ENCODE measurements at places on chromosomes 1 and 21. TPM values are rescaled to one million over a fixed set of nuclear protein-coding genes. Genes with fewer than 3 reads are reported as not detected.

DNA sequence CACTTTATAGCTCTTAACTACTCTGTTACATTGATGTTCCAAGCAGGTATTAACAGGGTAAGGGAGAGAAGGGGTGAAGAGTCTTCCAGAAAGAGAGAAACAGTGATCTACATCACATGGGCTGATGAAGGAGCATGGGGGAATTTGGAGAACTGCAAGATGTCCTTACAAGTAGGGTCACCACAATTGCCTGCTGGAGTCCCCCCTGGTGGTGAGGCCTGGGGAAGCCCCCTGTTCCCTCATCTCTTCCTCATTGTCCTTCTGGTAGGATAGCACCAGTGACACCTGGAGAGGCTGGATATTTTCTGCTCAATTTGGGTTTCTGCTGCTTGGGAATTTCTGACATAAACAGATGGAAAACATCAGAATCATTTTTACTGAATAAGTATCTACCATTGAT lies 126.6 kb downstream of the RUNX1 start:
- H3K27me3 ChIP-seq: no peaks in the 10 kb centered on the region
- H3K27ac ChIP-seq: no peak overlapping the region
- no peaks in the 10 kb centered on the region for H3K4me1 ChIP-seq
- DNase-seq: no peak

GRCh38 chr21:33562389-33562788 lies 19.6 kb downstream of the SON start:
- H3K36me3 ChIP-seq: peaks cover 31% of the 10 kb centered on the region
- H3K27me3 ChIP-seq: no peaks in the 10 kb centered on the region

Gene DEPDC1
- total RNA-seq: 0.28 TPM

- H3K27ac ChIP-seq: no peak overlapping the region
- no peak for DNase-seq
- no peaks in the 10 kb centered on the region for H3K27me3 ChIP-seq
- no peak overlapping the region for H3K4me3 ChIP-seq
Measured at GRCh38 chr1:58190267-58190988, 356.1 kb downstream of the OMA1 start.

GRCh38 chr1:93080179-93080823 lies 1.2 kb downstream of the MTF2 start:
- peak overlapping the region; percentile 82 for H3K27ac ChIP-seq
- no peak for DNase-seq
- H3K27me3 ChIP-seq: no peaks in the 10 kb centered on the region
- no peaks in the 10 kb centered on the region for H3K4me1 ChIP-seq
- H3K4me3 ChIP-seq: peak overlapping the region; percentile 93
- no peaks in the 10 kb centered on the region for H3K36me3 ChIP-seq

Gene TNNI3K
- 4.6 TPM for total RNA-seq
